ENCODE measurements at places on chromosomes 7 and 10.

- no peak for DNase-seq
These were observed 12.2 kb downstream of the PDZD8 start for GRCh38 chr10:117363028-117363427.

DNA sequence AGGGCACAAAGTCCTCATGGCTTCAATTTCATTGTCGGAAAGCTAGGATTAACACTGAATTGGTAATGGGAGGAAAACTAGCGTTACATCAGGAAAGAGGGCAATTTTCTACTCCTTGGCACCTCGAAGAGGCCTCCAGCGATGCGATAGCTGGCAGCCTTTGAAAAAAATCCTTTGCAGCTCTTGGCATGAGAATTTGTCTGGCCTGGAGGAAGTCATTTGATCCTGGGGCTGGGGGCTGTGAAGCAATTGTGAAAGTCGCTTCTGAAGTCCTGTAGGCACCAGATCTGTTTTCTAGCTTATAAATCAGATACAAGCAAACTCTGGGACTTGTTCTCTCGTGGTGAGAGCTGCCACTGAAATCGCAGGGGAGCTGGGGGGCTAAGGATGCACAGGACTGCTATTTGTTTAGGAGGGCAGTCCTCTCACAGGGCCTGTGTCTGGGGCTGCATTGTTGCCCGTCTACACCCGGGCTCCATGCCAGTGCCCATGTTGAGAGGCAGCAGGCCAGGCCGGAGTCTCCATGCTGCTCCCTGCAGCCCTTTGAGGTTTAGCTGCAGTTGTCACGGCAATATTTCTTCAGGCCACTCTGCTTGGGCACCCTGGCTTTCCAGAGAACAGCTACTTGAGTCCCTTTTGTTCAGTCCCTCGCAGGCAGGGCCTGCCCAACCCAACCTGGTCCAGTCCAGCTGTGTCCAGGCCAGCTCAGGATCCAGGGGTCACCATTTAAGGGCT, 206.8 kb upstream of the LYZL1 start:
- DNase-seq: no peak

GRCh38 chr7:12436896-12437535, 33.4 kb upstream of the VWDE start:
- DNase-seq: no peak

DNA sequence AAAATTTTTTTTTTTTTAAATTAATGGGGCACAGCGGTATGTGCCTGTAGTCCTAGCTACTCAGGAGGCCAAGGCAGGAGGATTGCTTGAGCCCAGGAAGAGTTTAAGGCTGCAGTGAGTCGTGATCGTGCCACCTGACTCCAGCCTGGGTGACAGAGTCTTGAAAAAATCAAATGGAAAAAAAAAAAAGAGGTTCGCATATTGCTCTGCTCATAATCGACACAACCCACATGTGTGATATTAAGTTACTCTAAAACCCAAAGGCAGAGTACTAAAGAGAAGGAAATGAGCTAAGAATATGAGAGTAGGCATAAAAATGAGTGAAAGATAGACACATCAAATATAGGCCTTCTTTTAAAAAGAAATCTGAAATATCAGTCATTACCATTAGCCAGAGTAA, 66.3 kb downstream of the IGF2BP3 start:
- peak; percentile 21 for DNase-seq

DNA sequence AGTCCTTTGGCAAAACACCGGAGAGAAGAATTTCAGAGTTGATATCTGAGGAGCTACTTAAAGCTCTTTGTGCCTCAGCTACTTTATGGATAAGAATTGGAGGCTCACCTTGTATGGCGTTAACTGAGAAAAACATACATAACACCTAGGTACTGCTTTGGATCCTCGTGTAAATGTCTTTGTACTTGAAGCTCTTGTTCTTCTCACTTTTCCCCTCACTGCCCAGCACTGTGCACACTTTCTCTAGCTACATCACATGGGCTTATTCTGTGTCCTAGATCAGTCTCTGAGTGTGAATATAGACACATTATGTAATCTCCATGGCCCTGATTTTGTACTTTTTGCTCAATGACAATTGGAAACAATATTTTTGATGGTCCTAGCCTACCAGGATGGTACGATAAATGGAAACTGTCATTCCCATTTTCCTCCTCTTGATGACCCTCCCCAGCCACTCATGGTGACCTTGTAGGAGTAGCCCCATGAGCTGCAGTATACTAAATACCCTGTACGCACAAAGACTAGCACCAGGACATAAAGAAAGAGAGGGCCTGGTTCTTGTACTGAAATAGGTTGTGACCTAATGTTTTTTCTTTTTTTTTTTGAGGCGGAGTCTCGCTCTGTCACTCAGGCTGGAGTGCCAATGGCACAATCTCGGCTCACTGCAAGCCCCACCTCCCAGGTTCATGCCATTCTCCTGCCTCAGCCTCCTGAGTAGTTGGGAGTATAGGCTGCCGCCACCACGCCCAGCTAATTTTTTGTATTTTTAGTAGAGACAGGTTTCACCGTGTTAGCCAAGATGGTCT, 22.1 kb downstream of the STAMBPL1 start:
- no peak for DNase-seq

GRCh38 chr7:76424413-76425111, at the start of gene ZP3:
TSS of gene ZP3 (plus strand) at chr7:76424950. CDS start at chr7:76424965, 15 bp downstream.
- DNase-seq: no peak

DNA sequence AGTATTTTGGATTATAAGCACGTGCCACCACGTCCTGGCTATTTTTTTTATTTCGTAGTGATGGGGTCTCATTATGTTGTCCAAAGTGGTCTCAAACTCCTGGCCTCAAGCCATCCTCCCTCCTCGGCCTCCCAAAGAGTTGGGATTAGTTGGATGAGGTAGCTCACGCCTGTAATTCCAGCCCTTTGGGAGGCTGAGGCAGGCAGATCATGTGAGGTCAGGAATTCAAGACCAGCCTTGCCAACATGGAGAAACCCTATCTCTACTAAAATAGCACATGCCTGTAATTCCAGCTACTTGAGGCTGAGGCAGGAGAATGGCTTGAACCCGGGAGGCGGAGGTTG, 21.8 kb upstream of the YWHAG start:
- DNase-seq: no peak

GRCh38 chr7:42650171-42650570, 261.7 kb downstream of the C7orf25 start:
- DNase-seq: no peak

GRCh38 chr7:80563561-80564327, 51.9 kb upstream of the GNAT3 start:
- DNase-seq: no peak

- no peak for DNase-seq
These were observed 85.4 kb upstream of the PLXDC2 start for GRCh38 chr10:19730907-19731217.

GRCh38 chr7:82234457-82235049, 209.0 kb downstream of the CACNA2D1 start:
- no peak for DNase-seq

GRCh38 chr7:151058781-151059366, 515 bp upstream of the SLC4A2 start:
- no peak for DNase-seq

DNA sequence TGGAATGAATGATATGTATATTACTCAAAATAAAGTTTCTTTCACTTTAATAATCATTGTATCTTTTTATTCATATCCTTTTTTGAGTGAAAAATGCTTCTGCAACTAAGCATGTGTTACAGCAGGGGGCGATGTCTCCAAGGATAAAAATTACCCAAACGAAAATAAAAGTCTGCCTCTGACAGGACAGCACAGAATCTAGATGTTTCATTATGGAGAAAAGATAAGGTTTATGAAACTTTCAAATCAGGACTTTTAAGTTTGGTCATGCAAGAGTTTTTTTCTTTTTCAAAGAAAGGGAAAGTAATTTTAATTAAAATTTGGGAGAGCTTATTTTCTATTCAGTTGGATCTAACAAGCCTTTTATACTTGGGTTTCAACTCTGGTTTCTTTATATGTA, 48.4 kb downstream of the TES start:
- no peak for DNase-seq

DNA sequence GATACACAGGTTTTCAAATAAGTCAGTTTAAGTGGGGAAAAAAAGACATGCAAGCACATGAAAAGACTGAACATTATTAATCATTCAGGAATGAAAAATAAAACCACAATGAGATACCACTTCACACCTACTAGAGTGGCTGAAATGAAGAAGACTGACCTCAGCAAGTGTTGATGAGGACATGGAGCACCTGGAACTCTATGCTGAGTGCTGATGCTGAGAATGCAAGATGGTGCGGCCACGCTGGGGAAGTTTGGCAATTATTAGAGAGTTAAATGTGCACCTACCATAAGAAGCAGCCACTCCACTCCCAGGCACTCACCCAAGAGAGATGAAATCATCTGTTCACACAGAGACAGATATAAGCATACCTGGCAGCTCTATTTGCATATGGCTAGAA, 32.9 kb upstream of the ELFN1 start:
- DNase-seq: no peak

DNA sequence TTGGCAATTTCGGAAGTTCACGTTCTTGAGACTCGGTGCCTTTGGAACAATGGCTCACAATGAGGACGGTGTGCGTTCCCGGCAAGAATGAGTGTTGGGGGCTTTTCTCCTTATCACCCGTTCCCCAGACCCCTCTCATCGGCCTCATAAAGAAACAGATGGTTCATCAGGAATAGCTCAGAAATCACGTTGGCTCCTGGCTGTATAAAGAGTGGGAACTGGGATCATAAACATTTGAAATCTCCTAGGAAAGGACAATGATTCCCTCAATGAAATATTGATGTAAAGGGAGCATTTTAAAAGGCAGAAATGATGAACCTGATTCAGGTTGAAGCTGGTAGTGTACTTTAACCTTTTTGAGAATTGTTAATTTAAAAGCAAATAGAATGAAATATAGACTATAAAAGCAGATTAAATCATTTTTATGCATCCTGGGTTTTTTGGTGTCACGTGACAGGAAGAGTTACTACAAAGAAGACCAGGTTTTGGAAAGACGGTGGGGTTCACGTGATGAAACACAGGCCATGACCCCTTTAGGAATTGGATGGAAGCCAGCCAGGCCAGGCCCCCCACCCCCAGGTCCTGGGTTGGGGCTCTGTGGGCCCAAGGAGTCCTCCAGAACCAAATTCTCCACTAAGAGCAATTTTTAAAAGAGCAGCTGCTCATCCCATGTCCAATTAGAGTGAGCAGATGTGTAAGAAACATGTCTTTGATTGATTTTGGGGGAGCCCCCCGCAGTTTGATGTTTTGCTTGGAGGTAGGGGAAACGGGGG, 63.0 kb downstream of the CUX1 start:
- DNase-seq: no peak

- no peak for DNase-seq
These were observed 160.3 kb downstream of the CELF2 start for GRCh38 chr10:11177926-11178471.

DNA sequence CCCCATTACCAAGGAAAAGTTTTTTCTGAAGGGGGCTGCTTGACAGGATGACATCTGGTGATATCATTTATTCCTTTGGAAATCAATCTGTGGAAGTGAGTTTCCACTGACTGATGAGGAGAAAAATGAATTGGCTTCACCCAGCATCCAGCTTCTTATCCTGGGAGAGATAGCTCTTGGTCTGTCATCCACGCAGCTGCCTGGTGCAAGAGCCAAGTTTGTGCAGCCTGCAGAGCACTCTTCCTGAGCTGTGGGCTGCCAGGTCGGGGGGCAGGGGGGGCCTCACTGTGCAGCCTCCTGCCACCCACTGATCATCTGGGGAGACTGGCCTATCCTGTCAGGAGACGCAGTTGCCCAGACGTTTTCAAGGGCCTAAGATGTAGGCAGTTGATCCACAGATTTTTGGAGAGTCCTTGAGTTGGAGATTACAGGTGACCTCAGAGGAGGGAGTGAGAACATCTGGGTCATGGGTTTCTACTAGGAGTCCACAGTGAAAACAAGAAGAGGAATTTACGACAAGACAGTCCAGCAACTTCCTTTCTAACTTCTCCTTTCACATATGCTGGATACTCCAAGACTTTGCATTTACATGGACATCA, 75.4 kb downstream of the EGFR start:
- DNase-seq: no peak

DNA sequence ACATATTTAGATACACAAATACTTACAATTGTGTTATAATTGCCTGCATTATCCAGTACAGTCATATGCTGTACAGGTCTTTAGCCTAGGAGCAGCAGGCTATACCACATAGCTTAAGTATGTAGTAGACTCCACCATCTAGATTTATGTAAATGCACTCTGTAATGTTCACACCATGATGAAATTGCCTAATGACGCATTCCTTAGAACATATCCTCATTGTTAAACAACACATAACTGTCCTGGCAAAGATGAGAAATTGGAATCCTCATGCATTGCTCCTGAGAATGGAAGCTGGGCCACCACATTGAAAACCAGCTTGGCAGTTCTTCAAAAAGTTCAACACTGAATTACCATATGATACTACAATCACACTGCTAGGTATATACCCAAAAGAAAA, 1002.8 kb upstream of the CELF2 start:
- DNase-seq: no peak

- no peak for DNase-seq
These were observed 85.4 kb upstream of the PDGFA start for GRCh38 chr7:604884-605531.

DNA sequence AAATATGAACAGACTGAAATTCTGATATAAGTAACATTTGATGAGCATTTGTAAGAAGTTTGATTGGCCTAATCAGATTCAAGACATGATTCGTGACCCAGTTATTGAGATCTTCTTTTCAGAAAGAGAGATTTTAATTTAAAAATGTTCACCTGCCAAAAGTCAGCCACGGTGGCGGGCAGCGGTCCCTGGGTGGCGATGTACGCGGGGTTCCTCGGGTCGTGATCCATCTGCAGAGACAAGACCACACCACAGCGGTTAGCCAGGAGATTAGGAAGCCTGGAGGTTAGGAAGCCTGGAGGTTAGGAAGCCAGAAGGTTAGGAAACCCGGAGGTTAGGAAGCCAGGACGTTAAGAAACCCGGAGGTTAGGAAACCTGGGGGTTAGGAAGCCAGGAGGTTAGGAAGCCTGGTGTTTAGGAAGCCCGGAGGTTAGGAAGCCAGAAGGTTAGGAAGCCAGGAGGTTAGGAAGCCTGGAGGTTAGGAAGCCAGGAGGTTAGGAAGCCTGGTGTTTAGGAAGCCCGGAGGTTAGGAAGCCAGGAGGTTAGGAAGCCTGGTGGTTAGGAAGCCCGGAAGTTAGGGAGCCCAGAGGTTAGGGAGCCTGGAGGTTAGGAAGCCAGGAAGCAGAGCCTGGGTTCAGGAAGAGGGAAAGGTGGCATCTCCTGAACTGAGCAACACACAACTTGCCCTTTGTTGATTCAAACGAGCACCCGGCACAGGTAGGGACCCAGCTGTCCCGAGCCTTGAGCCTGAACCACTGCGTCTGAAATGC, 258.5 kb downstream of the DNAJB6 start:
- DNase-seq: no peak

- DNase-seq: no peak
These were observed 22.4 kb downstream of the SLC26A5 start for GRCh38 chr7:103423467-103424179.

- peak; percentile 25 for DNase-seq
These were observed 16.9 kb downstream of the CAMK2G start for GRCh38 chr10:73857446-73857845.

- DNase-seq: no peak
These were observed 67.0 kb upstream of the RHEB start for GRCh38 chr7:151586531-151587260.

GRCh38 chr7:2941216-2941859, 97.2 kb upstream of the GNA12 start:
- DNase-seq: no peak
